ENCODE measurements at places on chromosomes 2 and 18.

GRCh38 chr2:101795033-101795432 lies 97.5 kb downstream of the MAP4K4 start:
- DNase-seq = no peak

DNA sequence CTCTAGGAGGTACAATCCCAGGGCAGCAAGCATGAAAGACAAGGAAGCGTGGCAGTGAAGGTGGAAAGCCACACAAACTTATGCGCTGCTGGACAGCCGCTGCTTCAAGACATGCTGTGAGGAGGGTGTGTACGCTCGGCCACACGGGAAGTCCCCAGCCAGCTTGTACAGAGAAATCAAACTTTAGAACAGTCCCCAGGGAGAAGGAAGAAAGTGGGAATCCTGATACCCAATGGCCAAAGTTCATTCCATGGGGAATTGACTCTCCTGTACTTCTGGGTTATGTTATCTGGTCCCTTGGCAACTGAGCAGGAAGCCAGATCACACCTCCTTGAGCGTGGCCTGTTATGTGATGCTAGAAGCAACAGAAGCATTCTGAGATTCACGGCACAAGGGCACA lies 86.1 kb upstream of the BOD1L2 start:
- DNase-seq = no peak

GRCh38 chr2:128447538-128447995 lies 128.9 kb upstream of the HS6ST1 start:
- DNase-seq = no peak

GRCh38 chr2:102060047-102060446 lies 68.3 kb downstream of the IL1R2 start:
- DNase-seq = no peak

DNA sequence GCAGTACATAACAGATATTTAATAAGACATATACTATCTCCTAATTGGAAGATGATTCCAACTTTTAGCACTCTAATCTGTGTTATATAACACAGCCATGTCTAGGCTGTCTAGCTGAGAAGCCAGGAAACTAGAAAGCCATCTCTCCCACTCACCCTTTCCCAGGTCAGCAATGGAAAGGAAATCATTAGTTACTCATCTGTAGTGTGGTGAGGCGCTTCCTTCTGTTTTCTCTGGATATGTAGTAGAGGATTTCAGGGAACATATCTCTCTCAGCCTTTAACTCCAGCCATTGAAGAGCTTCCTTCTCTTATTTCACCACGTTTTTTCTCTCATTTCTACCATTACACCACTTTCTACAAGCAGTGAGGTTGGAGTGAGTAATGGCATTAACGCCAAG lies 19.4 kb downstream of the RBBP8 start:
- DNase-seq = no peak

DNA sequence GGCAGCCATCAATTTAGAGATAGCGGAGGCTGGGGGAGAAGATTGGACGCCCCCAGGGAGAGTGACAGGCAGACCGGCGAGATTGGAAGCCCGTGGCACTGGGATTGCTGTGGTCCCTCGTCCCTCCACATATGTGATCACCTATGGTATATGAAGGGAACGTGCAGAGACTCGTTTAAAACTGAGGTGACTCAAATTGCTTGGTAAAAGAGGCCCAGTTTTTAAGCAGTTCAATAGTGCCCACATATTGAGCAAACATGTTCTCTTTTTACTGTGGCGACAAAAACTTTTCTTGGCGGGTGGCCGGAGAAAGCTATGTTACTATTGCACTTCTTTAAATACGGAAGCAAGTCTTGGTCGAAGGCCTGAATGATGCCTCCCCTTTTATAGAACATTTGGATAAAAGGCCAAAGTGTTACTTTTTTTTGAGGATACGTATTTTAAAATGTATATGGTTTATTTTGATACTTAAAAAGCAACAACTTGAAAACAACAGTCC lies 9.1 kb downstream of the B3GNT2 start:
- no peak for DNase-seq

- DNase-seq = no peak
These were observed 60.0 kb upstream of the LRP1B start for GRCh38 chr2:142190805-142191204.

DNA sequence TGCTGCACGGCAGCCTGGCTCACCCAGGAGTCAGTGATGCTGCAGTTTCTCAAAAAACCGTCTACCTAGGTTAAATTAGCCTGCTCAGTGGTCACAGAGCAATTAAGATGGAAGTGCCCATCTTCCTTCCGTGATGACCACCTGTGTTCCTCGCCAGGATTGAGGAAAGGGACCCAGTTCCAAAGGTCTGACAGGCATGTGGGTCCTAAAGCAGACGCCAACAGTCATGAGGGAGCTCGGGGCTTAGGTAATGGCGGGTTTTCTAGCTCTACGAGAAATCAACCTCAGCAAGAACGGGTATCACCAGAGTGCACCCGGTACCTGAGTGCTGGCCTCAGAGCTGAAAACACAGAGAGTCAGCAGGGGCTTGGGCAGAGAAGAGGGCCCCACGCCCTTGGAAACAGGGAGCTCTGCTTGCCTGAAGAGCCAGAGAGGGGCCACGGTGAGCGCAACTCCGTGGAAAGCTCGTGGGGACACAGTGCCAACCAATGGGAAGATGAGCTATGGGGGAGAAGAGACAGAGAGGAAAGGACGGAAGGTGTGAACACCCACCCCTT lies 34.3 kb upstream of the DNMT3A start:
- no peak for DNase-seq

- no peak for DNase-seq
These were observed 1.8 kb downstream of the GNLY start for GRCh38 chr2:85695691-85696668.

DNA sequence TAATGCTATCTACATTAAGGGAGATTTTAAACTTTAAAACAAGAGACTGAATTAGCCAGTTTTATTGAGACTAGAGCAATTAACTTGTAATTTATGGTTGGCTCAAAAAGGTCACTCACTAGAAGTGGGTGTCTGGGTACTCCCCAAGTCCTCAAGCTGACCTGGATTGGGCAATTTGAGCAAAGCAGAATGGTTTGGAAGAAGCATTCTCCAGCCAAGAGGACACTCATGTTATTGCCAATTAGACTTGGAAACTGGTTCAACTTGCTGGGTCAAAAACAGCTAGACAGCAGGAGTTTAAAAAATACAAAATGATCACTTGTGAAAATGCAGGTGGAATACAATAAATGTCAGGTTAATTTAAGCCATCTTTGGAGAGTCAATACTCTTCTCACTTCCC lies 29.5 kb upstream of the MYO1B start:
- DNase-seq = no peak

All from erythroblast (primary cell).